ENCODE measurements at places on chromosomes 11 and 22. TPM values are rescaled to one million over a fixed set of nuclear protein-coding genes. Genes with fewer than 3 reads are reported as not detected.
A peak's percentile ranks its signal among the peaks of the same experiment; 100 is the strongest.

Gene MIEF1
- polyA plus RNA-seq = 35.0 TPM

DNA sequence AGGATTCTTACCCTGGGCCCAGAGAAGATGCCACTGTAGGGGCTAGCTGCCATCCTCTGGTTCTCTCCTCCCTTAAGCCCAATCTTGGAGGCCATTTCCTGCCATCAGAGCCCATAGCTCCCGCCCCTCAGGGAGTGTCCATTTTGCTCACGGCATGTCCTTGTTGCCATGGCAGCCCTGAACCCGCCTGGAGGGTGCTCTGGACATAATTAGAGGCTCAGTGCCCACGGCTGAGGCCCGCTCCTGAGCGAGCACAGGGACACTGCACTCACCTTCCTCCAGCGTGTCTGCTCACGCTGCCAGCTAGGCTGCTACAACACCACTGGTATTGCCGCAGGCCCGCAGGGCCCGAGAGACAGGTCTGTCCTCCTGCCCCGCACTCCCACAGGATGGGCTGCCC lies 11.1 kb upstream of the SUSD2 start:
- no peak for DNase-seq

DNA sequence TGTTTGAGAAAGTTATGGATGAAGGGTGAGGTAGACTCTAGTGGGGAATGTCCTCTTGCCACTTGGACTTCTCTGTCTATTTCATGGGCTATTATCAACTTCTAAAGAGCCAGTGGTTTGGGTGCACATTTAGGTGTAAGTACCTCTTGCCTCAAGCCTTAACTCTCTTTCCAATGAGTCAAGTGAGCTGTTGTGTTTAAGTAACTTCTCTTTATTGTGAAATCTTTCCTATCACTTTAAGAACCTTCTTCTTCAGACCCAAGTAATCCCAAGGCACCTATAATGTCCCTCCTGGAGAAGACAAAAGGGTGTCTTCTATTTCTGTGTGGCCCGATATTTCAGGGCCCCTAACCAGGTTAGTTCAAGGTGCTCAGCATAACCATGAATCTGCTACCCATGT lies 90.5 kb upstream of the VPREB1 start:
- no peak for DNase-seq

- no peak for DNase-seq
Measured at GRCh38 chr22:23282089-23282501, 101.8 kb downstream of the BCR start.

Gene TEX12
- not detected for polyA plus RNA-seq

Gene TPBGL
- 0.24 TPM for polyA plus RNA-seq

DNA sequence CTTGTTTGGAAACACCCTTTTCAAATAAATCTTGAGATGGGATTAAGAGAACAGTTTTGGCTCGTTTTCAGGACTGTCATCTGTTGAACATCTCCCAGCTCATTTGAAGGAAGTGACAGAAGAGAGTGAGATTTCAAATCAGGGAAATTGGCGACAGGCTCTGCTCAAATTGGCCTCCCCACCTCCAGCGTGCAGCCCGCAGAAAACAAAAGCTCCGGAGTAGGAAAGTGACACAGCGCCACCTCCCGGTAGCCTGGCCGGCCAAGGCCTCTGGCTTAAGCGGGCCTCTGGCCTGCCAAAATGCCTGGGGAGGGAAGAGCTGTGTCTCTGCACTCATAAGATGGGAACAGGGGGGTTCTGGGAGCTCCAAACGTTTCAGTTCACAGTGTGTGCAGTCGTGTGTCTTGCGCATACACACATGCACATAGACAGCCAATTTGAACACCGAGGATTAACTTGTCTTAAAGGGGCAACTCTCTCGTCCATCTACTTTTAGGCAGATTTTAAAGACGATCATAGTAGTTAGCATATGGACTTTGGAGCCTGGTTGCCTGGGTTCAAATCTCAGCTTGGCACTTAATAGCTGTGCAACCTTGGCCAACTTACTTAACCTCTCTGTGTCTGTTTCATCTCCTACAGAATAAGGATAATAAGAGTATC lies 132.7 kb upstream of the RCN1 start:
- peak; percentile 10 for DNase-seq

DNA sequence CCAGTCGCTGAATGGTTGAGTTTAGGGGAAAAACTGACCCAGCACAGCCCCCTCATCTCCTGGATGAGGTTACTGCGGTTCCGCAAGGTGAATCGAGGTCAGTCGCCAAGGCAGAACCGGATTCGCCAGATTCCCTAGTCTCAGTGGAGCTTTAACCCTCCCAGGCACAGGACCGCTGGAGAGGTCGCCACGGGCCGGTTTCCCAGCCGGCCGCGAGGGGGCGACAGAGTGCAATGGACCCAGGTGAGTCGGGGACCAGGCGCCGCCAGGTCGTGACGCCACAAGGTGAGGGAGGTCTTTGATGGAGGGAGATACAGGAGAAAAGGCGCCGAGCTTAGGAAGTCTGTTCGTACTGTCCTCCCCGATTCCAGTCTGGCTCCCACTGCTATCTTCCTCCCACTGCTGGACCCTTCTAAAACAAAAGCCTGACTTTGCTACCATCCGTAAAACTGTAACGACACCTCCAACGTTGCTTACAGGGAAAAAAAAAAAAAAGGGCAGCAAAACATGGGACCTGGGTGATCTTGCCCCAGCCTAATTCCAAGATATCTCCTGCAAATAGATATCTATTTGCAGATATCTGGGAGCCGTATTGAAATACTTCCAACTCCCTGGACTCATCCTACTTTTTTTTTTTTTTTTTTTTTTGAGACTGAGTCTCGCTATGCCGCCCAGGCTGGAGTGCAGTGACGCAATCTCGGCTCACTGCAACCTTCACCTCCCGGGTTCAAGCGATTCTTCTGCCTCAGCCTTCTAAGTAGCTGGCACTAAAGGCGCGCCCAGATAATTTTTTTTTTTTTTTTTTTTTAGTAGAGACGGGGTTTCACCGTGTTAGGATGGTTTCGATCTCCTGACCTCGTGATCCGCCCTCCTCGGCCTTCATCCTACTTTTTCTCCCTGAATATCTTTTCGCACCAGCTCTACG lies 1.4 kb upstream of the GGA1 start:
- DNase-seq = peak; percentile 78

- DNase-seq = no peak
Measured at GRCh38 chr11:16604794-16605388, 133.6 kb upstream of the C11orf58 start.

DNA sequence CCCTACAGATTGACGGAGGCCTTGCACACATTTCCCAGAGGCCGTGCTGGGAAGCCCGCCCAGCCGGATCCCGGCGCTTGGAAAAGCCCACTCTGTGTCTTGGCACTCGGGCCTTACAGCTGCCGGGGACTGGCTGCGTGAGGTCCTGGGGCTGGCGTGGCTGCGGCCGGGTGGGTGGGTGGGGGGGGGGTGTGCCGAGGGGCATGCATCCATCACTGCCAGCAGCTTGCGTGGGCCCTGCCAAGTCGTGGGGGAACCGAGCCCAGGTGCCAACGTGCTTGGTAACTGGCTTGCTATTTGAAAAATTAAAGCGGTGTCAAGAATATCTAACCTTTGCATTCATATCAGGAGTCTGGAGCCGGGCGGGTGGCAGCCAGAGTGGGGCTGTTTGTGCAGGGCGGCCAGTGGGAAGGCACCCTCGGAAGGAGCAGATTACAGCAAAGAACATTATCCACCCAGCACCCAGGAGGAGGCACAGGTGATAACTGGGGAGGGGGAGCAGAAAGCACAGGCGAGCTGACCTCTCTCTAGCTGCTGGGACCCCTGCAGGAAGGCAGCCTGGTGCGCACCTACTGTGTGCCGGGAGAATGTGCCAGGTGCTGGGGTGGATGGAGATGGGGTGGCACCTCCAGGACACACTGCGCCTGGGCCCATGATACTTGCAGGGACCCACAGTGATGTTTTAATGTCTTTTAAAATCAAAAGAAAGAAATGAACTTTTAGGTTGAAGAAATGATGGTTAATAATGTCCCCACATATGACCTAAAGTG lies 28.5 kb upstream of the SMIM38 start:
- no peak for DNase-seq

GRCh38 chr22:46079861-46080821 lies 70.2 kb upstream of the PPARA start:
- no peak for DNase-seq

DNA sequence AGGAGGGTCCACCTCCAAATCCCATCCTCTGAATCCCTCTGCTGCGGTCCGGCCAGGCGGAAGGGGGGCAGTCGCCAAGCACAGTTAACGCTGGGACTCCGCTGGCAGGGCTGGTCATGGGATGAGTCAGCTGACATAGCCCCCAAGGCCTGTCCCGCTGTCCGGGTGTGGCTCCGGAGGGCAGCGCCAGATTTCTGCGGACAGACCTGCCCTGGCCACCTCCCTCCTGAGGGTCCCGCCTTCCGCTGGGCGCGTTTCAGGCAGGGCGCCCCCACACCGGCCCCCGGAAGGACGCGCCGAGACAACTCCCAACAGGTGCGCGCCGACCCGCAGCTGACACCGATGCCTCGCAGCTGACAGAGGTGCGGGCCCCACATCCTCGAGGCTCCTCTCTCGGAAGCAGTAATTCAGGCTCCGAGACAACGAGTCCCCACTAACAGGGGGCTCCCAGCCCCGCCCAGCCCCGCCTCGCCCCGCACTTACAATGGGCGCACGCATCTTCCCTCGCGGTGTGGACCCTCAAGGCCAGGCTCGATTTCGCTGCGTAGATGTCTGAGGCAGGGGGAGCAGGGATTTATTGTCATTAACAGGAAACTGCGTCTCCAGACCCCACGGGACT lies 607 bp downstream of the PLAAT3 start:
- no peak for DNase-seq

- no peak for DNase-seq
Measured at GRCh38 chr22:28208036-28208435, 289.0 kb upstream of the PITPNB start.

GRCh38 chr11:45105233-45105983 lies 41.0 kb upstream of the PRDM11 start:
- DNase-seq = peak; percentile 40

GRCh38 chr22:49334449-49334789 lies 493.3 kb downstream of the BRD1 start:
- no peak for DNase-seq

DNA sequence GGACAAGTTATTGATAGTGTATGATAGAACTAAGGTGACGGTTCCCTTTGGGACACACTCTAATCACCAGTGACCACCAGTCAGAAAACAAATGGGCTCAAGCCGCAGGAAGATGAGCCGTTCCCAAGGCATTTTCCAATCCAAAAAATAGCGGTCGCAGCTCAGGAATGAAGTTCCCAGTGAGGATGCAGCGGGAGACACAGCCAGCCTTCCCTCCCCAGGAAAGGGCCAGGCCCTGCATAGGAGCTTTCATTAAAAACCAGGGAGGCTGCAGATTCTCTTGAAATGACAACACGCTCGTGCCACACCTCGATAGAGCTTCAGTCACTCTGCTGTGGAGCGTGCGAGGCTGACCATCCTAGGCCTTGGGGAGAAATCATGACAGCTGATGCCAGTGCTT lies 65.8 kb upstream of the WNT7B start:
- no peak for DNase-seq

- DNase-seq = no peak
Measured at GRCh38 chr11:62432695-62433094, 13.9 kb downstream of the SCGB1A1 start.

GRCh38 chr11:126467471-126467870 lies 112.0 kb downstream of the ST3GAL4 start:
- DNase-seq = no peak

- DNase-seq = no peak
Measured at GRCh38 chr11:32464078-32464477, 28.7 kb upstream of the WT1 start.

- no peak for DNase-seq
Measured at GRCh38 chr22:36910461-36910860, 3.0 kb upstream of the CSF2RB start.

DNA sequence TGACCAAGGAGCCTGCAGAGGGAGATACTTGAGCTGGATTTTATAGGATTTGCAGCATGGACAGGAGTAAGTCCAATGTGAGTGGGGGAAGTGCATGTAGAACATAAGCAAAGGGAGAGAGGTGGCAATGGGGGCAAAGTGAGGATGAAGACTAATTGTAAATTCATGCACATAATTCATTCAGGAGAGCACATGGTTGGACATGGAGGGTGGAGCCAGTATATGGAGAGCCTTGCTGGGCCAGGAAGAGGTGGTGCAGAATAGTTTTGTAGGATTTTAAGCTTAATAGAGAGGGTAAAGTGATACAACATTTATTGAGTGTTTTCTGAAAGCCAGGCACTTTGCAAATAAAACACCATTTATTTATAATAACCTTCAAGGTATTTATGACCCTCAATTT lies 274.3 kb upstream of the C11orf87 start:
- no peak for DNase-seq

Gene IL17REL
- not detected for polyA plus RNA-seq

DNA sequence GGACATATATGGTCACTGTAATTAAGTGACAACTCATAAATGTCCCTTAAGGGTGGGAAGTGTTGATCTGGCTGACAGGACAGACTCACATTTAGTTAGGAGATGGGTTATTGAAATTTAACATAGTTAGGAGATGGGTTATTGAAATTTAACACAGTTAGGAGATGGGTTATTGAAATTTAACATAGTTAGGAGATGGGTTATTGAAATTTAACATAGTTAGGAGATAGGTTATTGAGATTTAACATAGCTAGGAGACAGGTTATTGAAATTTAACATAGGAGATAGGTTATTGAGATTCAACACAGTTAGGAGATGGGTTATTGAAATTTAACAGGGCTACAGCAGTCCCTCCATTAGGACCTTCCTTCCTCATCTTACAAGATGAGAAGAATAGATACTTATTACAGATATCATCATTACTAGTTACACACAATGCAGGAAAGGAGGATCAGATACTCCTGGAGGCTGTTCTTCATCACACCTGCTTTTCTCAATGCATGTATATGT lies 98.5 kb downstream of the MTNR1B start:
- no peak for DNase-seq

Gene BIRC3
- 1.5 TPM for polyA plus RNA-seq

Gene LRRC56
- 3.0 TPM for polyA plus RNA-seq

- DNase-seq = no peak
Measured at GRCh38 chr11:123630126-123630608, 24.3 kb downstream of the SCN3B start.

Gene ME3
- 31.7 TPM for polyA plus RNA-seq

DNA sequence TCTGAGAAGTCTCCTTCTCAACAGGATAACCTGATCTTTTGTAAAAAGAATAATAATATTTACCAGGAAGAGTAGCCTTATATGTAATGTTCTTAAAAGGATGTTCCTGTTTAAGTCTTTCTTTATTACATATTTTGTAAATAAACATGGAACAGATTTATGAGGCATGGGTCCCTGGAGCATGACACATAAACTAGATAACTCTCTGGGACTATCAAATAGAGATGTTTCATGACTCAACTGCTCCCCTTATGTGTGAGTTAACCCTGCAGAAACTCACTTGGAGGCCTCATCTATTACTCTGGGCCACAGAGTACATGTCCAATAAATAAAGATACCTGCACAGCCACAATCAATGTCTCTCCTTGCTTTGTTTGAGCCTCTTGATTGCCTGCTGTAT lies 64.6 kb downstream of the GDPD4 start:
- no peak for DNase-seq

GRCh38 chr22:35903571-35904335 lies 124.9 kb downstream of the RBFOX2 start:
- DNase-seq = no peak

Gene NAALAD2
- 24.0 TPM for polyA plus RNA-seq

Gene PC
- 45.4 TPM for polyA plus RNA-seq

GRCh38 chr11:25737071-25737675 lies 594.8 kb upstream of the ANO3 start:
- no peak for DNase-seq

- no peak for DNase-seq
Measured at GRCh38 chr11:32658639-32659406, 75.2 kb downstream of the EIF3M start.

Gene PHETA2
- polyA plus RNA-seq = 10.1 TPM

Gene MAP6
- polyA plus RNA-seq = 10.6 TPM

Gene B3GAT1
- polyA plus RNA-seq = 3.3 TPM
